ENCODE measurements at places on chromosomes 7 and 10.

GRCh38 chr10:123375097-123375496, 220.9 kb downstream of the BUB3 start:
- DNase-seq, result no peak

- DNase-seq, result no peak
Observed at GRCh38 chr10:79266084-79266483, 81.2 kb upstream of the PPIF start.

DNA sequence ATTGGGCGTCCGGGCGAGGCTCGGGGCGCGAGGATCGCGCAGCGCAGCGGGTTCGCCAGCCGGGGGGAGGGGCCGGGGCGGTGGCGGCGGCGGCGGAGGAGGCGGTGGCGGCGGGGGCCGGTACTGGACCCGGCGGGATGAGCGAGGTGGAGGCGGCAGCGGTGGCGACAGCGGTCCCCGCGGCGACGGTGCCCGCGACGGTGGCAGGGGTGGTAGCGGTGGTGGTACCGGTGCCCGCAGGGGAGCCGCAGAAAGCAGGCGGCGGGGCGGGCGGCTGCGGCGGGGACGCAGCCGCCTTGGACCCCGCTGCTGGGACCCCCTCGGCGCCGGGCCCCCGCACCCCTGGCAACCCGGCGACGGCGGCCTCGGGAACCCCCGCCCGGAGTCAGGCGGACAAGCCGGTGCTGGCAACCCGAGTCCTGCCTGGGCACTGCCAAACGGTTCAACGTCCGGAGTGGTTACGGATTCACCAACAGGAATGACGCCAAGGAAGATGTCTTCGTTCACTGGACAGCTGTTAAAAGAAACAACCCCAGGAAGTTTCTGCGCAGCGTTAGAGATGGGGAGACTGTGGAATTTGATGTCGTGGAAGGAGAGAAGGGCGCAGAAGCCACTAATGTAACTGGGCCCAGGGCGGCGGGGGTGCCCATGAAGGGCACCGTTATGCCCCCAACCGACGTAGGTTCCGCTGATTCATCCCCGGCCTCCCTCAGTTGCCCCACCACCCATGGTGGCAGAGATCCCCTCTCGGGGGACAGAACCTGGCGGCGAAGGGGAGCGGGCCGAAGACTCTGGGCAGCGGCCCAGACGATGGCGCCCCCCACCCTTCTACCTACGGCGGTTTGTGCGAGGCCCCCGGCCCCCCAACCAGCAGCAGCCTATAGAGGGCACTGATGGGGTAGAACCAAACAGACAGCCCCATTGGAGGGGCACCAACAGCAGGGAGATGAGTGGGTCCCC, 100.3 kb upstream of the CPXM2 start:
- no peak for DNase-seq

DNA sequence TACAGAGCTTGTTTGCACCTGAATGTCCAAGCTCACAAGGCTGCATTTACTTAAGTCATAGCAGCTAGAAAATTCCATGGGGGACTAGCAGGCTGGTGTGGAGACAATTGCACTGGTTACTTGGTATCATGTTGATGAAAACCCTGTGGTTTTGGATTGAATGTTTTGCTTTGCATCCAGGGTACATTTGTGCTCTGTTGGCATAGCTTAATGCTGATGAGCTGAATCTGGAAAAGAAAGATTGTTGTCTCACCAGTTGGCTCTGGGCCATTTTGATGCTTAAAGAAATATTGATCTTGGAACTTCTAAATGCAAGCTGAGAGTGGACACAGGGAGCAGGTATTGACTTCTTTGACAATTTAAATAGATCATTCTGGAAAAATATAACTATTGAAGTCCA, 122.5 kb upstream of the MBL2 start:
- DNase-seq, result no peak

GRCh38 chr7:43647673-43648472, 65.0 kb downstream of the STK17A start:
- DNase-seq, result peak; percentile 99

DNA sequence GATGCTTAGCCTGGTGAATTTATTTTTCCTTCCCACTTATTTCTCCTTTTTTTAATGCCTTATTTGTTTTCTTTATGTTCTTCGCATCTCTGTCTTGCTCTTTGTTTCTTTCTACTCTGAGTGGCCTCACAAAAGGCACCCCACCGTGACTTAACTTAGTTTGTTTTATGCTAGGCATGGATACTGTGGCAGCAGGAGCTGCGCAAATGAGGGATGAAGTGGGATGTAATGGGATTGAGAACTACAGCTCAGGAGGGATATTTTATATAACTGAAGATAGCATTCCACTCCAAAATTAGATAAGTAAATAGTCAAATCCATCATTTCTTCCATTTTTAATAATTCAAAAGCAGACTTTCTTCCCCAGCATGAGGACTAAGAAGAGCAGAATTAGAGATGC, 1.7 kb upstream of the CACNA2D1 start:
- DNase-seq, result no peak

DNA sequence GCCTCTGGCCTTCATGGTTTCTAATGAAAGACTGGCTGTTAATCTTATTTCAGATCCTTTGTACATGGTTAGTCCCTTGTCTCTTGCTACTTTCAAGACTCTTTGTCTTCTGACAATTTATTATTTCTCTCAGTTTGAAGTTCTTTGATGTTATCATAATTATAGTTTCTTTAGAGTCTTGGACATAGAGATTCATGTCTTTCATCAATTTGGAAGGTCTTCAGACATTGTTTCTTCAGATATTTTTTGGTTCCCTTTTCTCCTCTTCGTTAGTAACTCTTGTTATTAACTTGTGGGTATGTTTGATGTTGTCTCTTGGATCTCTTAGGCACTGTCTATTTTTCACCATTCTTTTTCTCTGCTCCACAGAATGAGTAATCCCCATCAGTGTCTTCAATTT, 8.7 kb downstream of the ZNF37A start:
- DNase-seq, result no peak

GRCh38 chr10:19833170-19833824, 17.1 kb downstream of the PLXDC2 start:
- no peak for DNase-seq

DNA sequence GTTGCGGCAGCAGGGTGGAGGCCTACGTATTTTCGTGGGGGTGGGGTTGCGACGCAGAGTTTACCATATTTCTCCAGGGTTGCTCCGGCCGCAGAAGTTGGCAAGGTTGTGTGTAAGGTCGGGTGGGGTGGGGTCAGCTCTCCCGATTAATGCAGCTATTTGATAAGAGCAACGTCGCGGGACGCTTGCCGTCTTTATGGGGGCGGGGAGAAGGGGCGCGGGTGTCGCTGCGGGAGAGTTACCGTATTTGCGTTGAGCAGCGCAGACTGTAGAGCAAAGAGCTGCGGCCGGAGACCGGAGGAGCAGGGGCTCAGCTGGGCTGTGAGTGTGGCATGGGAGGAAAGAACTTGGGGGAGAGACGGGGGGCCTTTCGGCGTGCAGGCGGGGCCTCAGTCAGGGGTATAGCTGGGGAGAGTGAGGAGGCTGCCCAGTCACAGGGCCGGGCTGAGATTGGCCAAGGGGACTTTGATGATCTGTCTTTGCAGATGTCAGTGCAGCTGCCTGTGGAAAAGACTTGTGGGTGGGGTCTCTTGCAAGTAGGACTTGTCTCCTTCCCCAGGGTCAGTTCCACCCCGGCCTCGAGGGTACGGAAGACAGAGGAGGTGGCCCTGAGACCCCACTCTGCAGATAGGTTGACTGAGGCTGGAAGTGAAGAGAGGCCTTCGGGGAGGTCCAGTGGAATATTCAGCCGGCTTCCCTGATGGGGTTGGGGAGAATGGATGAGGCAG, 26.6 kb downstream of the ZNF775 start:
- DNase-seq, result no peak

DNA sequence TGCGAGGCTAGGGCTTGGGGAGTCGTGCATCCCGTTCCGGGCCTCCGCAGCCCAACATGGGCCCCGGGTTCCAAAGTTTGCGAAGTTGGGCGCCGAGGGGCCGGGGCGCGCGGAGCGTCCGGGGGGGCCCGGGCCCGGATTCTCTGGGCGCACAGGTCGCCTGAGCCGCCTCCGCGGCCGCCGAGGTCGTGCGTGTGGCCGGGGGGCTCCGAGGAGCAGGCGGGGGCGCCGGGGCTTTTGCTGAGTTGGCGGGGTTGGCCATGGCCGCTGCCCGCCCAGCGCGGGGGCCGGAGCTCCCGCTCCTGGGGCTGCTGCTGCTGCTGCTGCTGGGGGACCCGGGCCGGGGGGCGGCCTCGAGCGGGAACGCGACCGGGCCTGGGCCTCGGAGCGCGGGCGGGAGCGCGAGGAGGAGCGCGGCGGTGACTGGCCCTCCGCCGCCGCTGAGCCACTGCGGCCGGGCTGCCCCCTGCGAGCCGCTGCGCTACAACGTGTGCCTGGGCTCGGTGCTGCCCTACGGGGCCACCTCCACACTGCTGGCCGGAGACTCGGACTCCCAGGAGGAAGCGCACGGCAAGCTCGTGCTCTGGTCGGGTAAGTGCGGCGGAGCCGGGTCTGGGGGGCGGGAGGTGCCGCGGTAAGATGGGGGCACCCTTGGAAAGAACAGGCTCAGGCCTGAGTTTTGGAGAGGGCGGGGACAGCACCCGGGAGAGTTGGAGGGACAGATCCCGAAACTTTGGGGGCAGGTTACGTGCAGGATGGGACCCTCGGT, 643 bp downstream of the SMO start:
- no peak for DNase-seq

DNA sequence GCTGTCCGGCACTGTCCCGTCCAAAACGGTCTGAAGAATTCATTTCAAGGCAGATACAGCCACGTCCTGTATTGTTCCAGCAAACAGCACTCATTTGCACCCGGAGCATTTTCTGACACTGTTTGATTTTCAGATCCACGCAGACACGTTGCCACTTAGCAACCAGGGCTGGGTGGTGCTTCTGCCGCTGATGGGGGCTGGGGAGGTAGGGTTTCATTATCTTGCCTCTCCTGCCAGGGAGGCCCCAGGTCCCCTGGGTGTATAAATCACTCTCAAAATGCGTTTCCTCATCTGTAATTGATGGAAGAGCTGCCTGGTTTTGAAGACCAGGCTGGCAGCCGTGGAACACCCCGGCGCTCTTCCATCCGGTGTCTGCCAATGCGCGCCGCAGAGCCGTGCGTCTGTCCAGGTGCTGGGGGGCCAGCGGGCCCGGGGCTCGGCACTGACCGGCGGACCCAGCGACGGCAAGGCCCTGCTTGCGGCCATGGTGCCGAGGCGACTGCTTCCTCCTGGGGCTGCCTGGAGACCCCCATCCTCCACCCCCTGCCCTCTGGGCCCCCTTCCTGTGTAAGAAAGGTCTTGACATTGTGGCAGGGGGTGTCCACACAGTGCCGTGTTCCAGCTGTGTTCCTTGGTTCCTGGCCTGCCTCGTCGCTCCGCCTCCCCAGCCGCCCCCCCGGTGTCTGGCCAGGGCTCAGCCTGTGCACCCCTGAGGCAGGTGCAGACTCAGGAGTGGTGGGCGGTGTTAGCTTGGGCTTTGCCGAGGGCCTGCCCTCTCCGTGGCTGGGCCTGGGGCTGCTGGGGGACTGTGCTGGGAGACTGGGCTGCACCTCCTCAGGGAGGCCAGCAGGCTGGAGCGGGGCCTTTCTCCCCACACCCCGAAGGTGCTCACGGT, 16.6 kb downstream of the ADGRA1 start:
- no peak for DNase-seq

GRCh38 chr10:48493083-48493871, 111.6 kb downstream of the ARHGAP22 start:
- DNase-seq, result no peak

GRCh38 chr10:43570971-43571370, 3.4 kb downstream of the ZNF239 start:
- no peak for DNase-seq

DNA sequence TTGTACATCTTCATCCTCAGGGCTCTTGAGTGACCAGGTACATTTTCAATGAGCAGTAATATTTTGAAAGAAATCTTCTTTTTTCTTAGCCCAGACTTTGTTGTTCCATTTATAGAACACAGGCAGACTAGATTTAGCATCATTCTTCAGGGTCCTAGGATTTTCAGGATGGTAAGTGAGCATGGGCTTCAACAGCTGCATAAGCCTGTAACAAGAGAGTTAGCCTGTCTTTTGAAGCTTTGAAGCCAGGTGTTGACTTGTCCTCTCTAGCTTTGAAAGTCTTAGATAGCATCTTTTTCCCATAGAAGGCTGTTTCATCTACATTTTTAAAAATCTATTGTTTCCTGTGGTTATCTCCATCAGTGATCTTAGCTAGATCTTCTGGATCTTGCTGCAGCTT, 4.5 kb upstream of the NDUFA5 start:
- DNase-seq, result no peak

DNA sequence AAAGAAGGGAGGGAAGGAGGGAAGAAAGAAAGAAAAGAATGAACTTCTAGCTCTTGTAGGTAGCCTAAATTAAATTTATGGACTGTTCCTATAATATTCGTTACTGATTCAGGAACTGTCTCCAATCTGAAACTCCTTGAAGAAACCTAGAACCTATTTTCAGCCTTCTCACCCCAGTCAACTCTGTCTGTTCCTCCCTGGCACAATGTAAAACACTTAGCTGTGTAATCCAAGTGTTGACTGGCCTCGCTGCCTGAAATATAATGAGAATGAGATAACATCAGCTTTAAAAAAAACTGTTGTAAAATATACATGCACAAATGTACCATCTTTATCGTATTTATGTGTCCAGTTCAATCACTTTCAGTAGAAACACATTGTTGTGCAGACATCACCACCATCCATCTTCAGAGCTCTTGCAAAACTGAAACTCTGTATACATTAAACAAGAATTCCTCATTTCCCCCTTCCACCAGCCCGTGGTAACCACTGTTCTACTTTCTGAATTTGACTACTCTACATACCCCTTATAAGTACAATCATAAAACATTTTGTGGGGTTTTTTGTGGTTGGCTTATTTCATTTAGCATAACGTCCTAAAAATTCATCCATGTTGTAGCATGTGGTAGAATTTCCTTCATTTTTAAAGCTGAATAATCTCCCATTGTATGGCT, 6.3 kb upstream of the C7orf33 start:
- DNase-seq, result no peak

DNA sequence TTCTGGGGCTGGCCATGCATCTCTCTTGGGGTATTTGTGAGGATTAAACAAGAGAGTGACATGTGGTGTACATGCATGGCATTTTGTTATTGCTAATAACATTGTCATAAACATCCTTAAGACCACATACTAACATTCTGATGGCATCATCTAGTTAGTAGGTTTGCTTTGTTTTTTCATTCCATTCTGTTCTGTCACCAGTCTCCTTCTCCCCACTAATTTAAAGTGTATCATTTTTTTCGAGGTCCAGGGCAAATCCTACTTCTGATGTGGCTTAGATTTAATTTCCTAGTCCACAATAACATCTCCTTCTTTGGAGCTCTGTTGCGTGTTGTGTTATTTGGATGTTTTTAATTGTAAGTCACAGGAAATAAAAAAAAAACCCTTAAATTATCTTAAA, 248.1 kb downstream of the LRMDA start:
- no peak for DNase-seq

Data from NCI-H446 treated with DMSO at 0.1 percent for 48 hours (cell line).